CD4-positive, alpha-beta T cell treated with Interleukin-6 at 100 ng/mL for 8 hours (primary cell): ENCODE measurements at places on chromosomes 11 and 22.

GRCh38 chr11:64204464-64204989 is 2.0 kb upstream of the FERMT3 start:
- DNase-seq: peak; percentile 87

DNA sequence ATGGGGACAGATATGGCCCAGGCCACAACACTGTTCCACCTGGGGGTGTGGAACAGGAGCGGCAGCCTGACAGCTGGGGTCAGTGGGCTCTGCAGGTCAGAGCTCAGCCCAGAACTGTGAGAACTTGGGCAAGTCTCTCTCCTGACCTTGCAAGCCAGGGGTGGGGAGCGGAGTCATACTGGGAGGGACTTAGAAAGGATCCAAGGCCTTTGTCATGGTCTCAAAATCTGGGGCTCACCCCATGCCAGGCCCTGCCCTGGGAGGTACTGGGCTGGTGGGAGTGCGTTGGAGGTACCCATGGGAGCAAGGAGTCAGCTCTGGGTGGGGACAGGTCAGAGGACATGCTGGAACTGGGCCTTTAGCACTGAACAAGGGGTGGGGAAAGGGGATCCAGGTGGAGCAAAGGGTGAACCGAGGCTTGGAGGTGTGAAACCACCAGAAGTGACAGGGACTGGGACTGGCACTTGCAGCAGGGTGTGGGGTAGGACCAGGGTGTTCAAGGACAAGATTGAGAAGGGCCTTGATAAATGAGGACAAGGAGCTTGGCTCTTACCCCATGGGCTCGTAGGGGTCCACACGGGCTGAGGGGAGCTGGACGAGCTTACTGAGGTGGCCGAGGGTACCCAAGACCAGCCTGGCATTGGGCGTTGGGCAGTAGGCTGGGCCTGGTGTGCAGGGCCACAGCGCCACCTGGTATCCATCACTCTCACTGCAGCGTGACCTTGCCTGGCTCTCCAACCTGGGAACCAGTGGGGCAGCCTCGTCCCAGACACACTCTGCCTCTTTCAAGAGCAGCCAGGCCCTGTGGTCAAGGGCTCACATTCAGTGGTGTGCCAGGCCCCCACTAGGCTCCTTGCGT is 7.4 kb upstream of the PMM1 start:
- DNase-seq: peak; percentile 20

- DNase-seq: no peak
Measured at GRCh38 chr11:66002648-66003225, 434 bp downstream of the BANF1 start.

DNA sequence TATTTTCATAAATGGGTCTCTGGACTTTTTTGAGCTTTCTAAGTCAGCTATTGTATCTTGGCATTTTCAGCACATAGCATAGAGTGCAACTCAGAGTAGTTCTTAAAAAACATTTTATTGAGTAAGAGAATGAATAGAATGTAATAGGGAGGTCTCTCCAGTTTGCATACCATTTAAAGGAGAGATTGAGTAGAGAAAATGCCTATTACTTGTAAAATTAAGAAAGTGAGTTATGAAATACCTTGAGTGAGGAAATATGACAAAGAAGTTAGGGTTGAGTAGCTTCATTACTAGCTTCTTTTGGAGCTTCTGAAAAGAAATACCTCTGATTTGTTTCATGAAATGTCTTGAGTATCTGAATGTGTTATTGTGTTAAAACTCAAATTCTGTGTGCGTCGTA is 140.0 kb downstream of the AASDHPPT start:
- DNase-seq: no peak

GRCh38 chr11:2521733-2522630 is 77.2 kb downstream of the KCNQ1 start:
- DNase-seq: no peak

DNA sequence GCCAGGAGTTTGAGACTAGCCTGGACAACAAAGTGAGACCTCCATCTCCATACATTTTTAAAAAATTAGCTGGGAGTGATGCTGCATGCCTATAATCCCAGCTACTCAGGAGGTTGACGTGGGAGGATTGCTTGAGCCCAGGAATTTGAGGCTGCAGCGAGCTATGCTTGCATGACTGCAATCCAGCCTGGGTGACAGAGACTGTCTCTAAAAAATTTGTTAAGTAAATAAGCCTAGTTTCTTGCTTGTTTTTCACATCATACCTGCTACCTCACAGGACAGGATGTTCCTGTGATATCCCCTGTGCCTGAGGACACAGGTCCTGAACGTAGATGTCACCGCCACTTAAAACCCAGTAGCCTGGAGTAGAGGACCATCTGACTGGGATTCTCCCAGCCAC is 348.6 kb downstream of the MN1 start:
- DNase-seq: no peak

GRCh38 chr22:34534101-34534500 is 531.9 kb upstream of the ISX start:
- DNase-seq: no peak

- no peak for DNase-seq
Measured at GRCh38 chr11:35134403-35135148, 4.4 kb upstream of the CD44 start.

- no peak for DNase-seq
Measured at GRCh38 chr22:31585161-31585859, 76.7 kb downstream of the PISD start.

- DNase-seq: no peak
Measured at GRCh38 chr11:44849922-44850321, 100.8 kb downstream of the TP53I11 start.

- DNase-seq: no peak
Measured at GRCh38 chr11:117759305-117759704, 37.7 kb downstream of the DSCAML1 start.

DNA sequence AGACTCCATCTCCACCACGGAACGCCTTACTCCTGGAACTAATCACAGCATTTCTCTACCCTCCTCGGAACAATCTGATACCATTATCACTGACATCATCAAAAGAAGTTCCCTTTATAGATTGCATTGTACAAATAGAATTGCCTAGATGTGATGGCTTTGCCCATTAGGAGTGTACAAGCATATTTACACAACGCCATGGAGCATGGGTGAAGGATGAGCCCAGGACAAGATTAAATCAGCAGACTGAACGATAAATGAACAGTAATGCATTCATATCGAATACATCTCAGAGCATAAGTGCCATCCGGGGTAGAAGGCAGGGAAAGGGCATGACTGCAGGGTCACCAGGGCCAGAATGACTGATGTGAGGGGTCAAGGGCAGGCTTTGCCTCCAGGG is 57.3 kb downstream of the KIRREL3 start:
- no peak for DNase-seq

GRCh38 chr11:78615724-78616123 is 41.1 kb upstream of the NARS2 start:
- DNase-seq: no peak

- DNase-seq: no peak
Measured at GRCh38 chr11:68432874-68433273, 27.7 kb upstream of the PPP6R3 start.

DNA sequence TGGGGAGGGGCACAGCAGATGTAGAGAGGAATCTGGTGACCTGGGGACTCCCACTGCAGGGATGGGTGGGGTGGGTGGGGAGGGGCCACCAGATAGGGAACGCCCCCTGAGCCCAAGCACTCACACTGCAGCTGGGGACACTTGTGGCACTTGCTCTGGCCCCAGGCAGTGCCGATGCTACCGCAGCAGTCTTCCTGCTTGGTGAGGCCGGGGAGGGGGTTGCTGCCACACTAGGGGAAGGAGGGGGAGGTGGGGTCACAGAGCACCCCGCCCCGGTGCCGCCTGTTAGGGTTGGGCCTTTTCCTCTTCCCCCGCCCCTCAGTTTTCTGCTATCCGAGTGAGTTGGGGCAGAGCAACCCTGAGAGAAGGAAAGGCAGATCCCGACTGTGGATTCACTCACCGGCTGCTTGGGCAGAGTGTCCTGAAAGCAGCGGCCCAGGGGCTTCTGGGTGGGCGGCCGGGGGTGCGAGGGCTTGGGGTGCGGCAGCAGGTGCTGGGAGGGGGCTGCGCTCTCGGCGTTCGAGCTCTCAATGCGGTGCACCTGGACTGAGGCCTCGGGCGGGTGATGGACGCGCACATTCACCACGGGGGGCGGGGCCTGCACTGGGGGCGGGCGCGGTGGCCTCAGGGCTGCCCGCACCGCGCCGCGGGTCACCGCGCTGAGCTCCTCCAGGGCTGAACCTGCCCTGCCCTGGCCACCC is 4.7 kb downstream of the LTBP3 start:
- peak; percentile 88 for DNase-seq

DNA sequence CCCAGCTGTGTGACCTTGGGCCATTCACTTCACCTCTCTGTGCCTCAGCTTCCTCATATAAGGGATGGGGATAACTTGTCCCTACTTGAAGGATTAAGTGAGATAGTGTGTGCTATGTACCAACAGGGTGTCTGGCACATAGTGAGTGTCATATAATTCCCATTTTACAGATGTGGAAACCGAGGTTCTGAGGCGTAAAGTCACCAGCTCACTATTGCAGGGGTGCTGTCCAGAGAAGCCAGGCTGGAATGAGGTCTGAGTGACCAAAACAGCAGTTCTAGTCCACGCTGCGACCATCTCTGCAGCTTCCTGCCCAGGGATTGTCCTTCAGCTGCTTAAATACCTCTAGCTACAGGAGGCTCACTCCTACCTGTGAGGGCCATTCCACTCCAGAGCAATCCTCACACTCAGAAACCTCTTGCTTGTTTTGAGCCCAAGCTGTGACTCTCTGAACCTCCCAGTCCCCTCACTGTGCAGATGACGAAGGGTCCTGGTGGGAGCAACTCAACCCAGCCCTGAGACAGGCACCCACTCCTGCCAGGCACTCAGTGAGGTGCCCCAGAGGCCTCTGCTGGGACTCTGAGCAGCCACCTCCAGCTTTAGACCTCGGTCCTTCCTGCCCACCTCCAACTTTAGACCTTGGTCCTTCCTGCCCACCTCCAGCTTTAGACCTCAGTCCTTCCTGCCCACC is 5.8 kb downstream of the MB start:
- DNase-seq: no peak

- no peak for DNase-seq
Measured at GRCh38 chr11:71931245-71931602, 2.4 kb downstream of the RNF121 start.

DNA sequence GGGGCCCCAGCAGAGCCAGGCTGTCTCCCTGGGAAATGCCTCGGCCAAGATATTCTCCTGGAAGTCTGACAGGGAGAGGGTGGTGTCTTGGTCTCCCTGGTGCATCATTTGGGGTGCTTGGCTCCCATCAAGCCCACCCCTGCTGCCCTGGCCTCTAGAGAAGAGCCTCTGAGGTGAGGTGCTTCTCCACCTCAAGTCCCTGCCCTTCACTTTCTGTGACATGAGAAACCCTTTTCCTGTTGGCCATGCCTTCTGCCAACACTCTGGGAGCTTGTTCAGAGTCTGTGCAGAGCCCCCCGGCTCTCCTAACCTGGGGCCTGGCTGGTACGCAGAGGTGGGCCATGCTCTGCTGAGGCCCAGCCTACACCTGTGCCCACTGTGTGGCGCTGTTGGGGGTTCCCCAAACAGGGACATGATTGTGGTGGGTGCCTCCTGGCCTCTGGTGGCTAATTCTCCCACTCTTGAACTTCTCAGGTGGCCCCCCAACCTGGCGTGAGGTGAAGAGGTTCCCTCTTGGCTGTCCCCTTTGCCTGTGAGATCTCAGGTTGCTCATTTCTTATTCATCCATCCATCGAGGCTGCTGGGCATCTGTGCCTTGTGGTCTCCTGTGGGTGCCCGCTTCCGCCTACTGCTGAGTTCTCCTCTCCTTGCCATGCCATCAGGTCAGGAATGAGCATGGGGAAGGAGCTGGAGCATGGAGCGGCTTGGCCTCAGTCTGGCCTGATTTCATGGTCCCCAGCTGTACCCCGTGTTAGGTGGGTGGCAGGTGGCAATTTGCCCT is 19.2 kb upstream of the DGCR8 start:
- no peak for DNase-seq

- DNase-seq: no peak
Measured at GRCh38 chr11:10916665-10917064, 58.8 kb upstream of the ZBED5 start.

DNA sequence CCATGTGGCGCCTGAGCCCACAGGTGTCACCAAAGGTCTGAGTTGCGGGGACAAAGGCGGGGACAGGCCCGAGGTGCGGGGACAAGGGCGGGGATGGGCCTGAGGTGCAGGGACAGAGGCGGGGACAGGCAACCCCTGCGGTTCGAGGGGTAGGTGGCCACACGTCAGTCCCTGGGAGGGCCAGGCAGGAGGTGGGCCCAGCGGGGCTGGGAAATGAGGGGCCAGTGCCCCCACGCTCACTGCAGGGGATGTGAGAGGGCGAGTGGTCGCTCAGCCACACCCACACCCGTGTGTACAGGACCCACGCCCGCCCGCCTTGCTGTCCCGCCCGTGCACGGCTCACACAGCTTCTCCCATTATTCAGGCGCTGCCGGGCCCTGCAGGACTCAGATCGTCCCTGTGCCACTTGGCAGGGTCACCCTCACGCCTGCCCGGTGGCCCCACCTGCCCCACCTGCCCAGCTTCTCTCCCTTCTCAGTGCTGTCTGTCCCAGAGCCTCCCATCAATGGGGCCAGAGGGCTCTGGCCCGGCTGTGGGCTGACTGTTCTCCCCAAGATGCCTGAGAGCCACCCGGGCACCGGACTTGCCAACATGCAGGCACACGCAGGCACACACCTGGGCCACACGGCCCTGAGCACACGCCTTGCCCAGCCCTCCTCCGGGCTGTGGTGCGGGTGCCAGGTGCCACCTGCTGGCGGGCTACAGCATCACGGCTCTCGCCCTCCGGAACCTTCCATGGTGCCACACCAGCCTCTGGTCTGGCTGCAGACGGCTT is 14.2 kb upstream of the MUC6 start:
- DNase-seq: peak; percentile 68

GRCh38 chr22:21942407-21943343 is 10.0 kb downstream of the PPM1F start:
- peak; percentile 13 for DNase-seq

DNA sequence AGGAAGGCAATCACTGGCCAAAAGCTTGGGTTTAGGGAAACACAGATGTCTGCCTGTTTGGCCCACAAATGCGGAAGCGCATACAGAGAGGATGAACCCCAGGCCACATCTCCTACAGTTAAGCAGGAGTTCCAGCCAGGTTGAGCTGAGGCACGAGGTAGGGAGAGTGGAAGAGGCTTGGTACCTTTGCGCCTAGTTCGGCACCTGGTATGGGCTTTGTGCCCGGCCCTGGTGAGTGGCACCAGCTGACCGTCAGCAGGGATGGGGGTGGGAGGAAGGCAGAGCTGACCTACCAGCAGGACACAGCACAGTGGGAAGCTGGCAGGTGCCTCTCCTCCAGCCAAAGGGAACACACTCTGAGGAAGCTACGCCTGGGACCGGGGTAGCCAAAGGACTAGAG is 57.6 kb downstream of the KCNC1 start:
- DNase-seq: no peak

- no peak for DNase-seq
Measured at GRCh38 chr11:102430158-102430836, 22.3 kb downstream of the TMEM123 start.

- no peak for DNase-seq
Measured at GRCh38 chr11:58576887-58577471, 1.3 kb upstream of the LPXN start.

GRCh38 chr22:31302006-31302405 is 9.7 kb upstream of the PIK3IP1 start:
- no peak for DNase-seq

- no peak for DNase-seq
Measured at GRCh38 chr22:19930551-19931486, 10.8 kb upstream of the COMT start.
